ENCODE measurements at places on chromosomes 4 and X.

DNA sequence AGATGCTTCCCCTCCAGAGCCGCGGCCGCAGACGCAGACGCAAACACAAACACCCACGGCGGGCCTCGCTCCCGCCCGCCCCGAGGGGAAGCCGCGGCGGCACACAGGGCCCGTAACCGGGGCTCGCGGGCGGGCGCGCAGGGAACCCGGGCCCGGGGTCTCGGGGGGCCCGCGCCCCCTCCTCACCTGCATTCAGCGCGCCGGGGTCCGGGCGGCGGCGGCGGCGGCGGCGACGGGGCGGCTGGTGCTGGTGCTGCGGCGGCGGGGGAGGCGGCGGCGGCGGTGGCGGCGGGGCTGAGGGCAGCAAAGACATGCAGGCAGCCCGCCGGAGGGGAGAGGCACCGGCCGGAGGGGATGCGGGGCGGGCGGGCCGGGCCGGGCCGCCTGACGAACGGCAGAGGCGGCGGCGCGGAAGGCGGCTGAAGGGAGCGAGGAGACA, 255 bp upstream of the CNOT6L start:
- no peak for DNase-seq

GRCh38 chr4:153294631-153295030, 49.9 kb upstream of the MND1 start:
- no peak for DNase-seq

DNA sequence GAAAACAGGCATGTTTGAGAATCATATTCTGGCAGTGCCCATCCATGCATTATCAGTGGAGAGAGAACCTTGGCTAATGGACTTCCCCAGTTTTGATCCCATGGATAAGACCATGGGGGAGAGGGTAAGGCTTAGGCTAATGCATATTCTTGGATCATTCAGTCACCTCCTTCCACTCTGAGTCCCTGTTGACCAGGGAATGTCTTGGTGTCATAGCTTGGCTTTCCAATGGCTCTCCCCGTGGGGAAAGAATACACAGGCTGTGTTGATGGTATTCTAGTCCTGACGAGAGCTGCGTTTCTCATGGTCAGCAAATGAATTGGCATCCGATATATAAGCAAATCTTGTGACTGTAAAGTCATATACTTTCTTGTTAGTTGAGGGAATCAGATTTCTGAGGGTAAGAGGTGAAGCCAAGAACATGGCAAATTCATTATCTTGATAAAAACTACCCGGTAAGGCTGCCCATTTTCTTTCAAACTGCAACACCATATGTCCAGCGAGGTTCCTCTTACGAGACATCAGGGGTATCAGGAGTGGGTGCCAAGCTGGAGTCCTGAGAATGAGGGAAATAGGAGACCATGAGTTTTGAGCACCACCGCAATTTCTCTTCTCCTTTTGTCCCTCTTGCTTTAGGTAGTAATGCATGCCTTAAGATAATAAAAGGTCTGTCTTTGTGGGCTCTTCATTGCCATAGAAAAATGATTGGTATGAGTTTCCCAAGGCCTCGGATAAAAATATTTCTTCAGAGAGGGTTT, 18.0 kb downstream of the RHOH start:
- no peak for DNase-seq

DNA sequence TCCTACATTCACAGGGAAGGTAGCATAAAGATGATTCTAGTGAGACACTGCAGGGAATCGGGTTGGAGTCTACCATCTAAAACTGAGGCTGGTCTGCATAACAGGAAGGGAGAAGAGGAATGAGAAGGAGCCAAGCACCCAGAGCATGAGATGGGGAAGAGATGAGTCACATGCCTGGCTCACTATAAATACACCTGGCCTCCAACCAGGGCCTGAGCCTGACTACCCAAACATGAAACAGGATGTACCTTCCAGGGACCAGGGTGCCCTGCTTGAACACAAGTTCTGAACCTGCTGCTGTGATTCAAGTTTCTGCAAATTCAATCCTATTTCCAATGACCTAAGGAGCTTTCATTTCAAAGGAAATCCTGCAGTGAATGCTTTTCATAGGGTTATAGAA, 24.9 kb downstream of the CD99L2 start:
- peak; percentile 63 for DNase-seq

GRCh38 chr4:15702941-15703403, at the start of gene BST1:
Gene BST1, plus strand, starts transcription at chr4:15703065. Its CDS starts 80 bp downstream, at chr4:15703145.
- DNase-seq: no peak

- no peak for DNase-seq
Measured at GRCh38 chr4:86706923-86707597, 112.9 kb downstream of the PTPN13 start.

DNA sequence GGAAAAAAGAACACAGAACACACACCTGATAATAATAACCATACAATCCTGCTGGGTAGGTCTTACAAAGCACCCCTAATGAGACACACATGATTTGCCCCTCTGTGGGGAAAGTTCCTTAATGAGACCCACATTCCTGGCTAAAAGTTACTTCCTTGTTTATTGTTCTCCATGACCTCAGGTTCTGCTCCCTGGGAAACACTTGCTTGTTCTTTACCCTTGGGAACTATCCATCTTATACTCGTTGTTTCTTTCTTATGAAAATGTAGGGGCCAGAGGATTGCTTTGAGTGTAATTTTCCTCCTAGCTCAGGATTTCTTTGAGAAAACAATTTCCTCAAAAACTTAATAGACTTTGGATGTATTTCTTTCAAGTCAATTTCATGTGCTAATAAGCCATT, 52.1 kb upstream of the PCDH10 start:
- no peak for DNase-seq

DNA sequence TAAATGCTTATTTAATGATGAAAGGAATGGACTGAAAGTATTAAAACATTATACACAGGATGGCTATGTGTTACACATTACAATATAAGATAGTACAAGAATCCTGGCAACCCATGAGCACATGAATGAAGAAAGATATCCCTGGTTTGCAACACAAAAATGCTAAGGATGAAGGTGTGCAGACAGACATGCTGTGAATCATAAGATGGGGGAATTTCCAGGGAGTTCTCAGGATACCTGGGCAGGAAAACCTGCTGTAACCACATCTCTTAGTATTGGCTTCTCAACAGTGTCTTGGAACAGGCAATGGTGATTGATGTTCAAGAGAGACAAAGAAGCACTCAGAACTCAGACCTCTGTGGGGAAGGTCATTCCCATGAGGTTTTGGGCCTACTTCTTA, 23.9 kb upstream of the ANOS1 start:
- no peak for DNase-seq

GRCh38 chrX:64229154-64229553, 1.3 kb downstream of the ASB12 start:
- no peak for DNase-seq

GRCh38 chr4:163474027-163474426, 473 bp upstream of the TKTL2 start:
- no peak for DNase-seq

- no peak for DNase-seq
Measured at GRCh38 chr4:82898322-82899243, 2.0 kb upstream of the THAP9 start.

DNA sequence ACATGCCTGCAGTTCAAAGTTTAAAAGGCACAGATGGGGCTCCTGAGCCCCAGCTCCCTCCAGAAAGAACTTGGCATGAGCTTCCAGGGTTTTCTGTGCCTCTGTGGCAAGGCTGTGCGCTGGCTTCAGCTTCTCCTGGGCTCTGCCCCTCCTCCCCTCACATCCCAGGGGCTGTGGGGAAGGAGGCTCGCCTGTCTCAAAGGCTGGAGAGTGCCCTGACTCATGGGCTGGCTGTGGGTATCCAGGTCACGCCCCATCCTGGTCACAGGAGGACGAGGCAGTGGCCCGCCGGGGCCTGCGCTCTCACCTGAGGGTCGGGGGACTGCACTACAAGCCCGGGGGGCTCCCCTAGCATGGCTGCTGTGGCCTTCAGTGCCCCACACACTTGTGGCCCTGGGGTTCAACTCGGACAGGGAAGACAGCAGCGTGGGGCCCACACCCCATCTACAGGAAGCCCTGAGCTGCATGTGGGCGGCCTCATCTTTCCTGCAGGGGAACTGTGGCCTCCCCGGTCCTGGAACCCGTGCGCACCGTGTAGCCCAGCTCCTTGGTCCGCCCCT, 17.9 kb downstream of the LRPAP1 start:
- DNase-seq: no peak

DNA sequence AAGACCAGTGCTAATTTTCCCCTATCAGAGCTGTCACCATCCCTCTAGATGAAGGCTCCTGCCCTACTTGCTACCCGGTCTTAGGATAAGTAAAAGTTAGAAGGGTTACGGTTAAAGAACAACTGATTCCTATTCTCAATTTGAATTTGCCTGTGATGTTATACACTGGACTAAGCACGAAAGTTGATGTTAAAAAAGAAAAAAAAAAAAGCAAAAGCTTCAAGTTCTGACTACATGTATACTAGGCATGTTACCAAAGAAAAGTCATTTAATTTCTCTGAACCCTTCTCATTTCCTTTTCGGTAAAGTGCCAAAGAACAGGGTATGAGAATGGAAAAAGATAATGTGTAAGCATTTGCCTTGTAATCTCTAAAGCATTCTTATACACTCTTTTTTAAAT, 1.4 kb upstream of the PPID start:
- no peak for DNase-seq

DNA sequence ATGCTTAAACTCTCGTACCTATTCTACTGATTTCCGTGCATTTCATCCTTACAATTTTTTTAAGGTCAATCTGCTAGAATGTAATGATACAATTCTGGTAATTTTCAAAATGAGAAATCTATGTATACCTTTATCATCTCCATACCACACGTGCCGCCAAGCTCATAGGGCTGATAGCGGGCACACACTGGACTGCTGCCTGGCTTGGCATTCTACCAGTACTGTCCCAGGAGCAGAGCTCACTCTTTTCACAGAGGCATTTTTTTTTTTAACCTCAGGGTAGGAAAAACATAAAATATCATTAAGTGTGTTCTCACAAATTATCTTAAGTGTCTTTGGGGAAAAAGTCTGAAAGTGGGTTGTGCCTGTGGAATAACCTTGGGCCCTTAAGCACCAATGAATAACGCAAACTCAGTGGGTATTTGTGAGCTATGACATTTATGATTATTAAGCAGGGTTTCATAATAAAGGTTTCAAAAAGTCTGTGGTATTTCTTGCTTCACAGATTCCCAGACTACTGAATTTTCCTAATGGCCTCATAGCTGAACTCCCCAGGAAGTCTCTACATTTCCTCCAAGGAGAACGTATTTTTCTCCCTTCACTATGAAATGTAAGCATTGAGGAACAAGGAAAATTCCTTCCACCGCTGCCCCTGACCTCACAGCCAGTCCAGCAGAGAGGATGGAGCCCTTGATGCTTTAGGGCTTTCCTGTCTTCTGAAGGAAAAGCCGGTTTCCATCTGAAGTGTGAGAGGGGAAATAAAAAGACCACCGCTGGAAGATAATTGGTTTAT, 125.2 kb downstream of the ELOVL6 start:
- DNase-seq: no peak

GRCh38 chr4:108535757-108536156, 84.6 kb upstream of the RPL34 start:
- DNase-seq: no peak

GRCh38 chr4:103996064-103996463, 276.3 kb upstream of the TACR3 start:
- DNase-seq: peak; percentile 54

DNA sequence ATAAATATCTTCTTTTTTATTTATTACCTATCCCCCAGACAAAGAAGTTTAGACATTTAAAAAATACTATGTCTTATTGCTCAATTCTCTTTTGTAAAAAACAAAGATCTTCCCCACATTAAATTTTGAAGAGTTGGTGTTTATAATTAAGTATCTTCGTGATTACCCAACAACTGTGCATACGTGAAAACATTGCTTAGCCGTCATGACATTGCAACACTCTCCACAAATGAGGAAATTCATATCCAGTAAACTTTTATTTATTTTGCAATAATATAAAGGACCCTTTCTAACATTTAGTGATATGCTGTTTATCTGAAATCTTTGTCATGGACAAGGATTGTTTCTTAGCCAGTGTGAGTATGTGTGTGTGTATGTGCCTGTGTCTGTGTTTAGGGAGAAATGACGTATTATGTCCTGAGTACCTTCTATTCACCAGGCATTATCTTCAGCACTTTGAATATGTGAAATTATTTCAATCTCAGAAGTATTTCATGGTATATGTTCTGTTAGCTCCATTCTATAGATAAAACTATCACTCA, 26.1 kb upstream of the EREG start:
- no peak for DNase-seq

DNA sequence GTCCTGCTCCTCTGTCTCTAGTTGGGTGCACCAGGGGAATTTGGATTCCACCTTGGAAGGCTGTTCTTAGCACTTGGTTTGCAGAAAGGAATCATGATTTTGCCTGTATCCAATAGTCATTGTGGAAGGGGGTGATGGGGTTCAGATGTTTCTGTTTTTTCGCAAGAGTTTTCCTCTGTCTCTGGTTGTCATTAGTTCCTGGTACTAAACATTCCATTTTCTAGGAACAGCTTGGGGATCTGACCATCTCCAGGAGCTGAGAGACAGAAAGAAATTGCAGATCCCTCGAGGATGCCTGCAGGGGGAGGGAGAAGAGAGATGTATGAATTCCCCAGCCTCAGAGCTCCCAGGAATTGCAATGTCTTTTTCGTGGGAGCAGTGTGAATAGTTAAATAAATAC, 70.9 kb downstream of the CYTL1 start:
- DNase-seq: no peak

DNA sequence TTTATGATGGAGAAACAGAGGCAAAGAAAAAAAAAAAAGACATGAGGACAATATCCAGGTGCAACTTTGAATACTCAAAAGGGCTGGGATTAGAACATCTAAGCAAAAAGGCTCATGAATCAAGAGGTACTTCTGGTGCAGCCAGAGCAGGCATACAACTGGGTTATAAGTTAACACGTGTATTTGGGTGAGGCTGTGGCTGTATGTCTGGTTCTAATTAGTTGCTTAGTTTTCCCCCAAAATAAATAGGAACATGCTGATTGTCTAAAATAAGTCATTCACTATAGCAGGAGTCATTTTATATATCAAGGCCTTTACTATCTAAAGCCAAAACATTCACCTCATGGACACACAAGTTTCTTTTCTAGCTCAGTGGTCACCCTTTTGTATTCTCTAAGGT, 20.2 kb downstream of the NHS start:
- no peak for DNase-seq

All from DMS153 (cell line).